Activated CD8-positive, alpha-beta memory T cell treated with anti-CD3 and anti-CD28 coated beads for 24 hours (primary cell): ENCODE measurements at places on chromosomes 2 and 18.

DNA sequence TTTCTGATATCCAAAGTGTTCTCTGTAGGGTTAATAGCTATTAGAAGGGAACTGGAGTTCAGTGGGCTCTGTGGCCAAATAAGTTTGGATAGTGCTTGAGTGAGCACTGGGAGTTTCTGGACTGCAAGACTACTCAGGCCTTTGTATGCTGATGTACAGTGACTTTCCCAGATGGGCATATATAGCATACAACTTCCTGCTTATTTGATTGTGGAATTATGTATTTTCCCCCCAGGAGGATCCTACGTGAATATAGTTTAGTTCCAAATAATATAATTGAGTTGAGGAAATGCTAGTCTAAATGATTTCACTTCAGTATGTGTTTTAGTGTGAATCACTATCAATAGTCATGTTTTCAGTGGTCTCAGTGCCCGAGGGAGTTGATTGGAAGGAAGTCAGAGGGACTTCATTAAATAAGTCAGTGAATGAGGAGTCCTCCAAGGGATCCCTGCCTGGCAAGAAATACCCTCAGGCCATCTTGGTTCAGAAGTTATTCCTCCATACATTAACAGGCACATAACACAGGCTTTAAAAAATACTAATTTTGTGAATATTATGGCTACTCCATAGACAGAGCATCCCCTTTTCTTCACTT is 251.4 kb downstream of the PRKCE start:
- DNase-seq: no peak

- no peak for DNase-seq
Measured at GRCh38 chr18:22734791-22735627, 198.1 kb upstream of the RBBP8 start.

DNA sequence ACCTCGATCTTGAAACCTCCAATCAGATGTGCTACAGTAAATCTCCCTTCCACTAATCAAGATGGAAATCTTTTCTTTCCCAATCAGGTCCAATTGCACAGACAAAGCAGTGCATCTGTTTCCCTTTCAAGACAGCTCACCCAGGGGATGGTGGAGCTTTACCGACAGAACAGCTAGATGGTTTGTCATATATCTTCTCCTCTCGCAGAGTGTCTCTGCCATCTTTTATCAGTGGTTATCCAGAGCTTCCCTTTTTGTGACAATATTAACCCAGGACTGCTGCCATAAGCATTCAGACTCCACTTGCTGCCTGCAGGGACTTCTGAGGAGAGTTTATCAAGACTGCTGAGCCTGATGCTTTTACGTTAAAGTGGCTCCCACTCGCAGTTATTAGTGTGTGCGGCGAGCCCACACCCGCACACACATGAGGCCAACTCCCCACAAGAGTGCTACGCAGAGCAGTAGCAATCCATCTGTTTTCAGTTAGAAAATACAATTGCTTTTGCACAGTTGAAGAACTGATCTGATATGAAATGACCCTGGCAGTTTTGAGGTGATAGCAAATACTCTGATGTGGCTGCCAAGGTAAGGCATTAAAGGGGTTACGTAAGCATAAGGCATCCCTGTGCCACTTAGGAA is 398.9 kb downstream of the NCKAP5 start:
- no peak for DNase-seq

GRCh38 chr2:12210016-12210933 is 463.8 kb downstream of the LPIN1 start:
- DNase-seq: no peak
